ENCODE measurements at places on chromosomes 16 and 17.

- peak; percentile 46 for DNase-seq
Measured at GRCh38 chr16:6081320-6081976, 983.9 kb upstream of the EEF2KMT start.

DNA sequence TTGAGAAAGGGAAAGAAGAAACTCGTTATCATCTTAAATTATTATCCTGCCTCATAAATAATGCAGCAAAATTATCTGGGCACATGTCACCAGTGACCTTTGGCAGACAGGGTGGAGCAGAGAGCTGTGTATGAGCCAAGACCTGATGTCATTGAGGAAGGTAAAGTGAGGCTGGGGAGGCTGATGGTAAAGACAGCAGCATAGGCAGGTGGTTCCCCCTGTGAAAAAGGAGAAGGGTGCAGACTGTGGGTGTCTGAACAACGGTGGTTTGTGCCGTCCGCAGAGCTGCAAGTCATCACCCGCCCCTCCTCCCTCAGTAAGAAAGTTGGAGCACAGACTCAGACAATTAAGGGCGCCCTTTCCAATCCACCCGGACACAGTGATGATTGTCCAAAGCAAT lies 30.8 kb upstream of the METTL16 start:
- no peak for DNase-seq

DNA sequence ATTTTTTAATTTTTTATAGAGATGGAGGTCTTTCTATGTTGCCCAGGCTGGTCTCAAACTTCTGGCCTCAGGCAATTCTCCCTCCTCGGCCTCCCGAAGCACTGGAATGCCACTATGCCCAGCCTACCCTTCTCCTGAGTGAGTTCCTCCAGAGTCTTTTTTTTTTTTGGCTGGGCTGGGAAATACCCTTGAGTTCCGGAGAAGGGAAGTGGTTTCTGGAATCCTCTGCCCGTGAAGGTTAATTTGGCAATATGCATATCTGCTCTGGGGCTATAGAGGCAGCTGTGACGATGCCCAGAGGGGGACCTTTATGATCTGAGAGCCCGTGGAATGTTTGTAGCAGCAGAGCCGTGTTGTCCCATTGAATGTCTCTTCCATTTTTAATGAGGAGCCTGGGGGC lies 217.5 kb downstream of the RBFOX1 start:
- DNase-seq, result no peak

DNA sequence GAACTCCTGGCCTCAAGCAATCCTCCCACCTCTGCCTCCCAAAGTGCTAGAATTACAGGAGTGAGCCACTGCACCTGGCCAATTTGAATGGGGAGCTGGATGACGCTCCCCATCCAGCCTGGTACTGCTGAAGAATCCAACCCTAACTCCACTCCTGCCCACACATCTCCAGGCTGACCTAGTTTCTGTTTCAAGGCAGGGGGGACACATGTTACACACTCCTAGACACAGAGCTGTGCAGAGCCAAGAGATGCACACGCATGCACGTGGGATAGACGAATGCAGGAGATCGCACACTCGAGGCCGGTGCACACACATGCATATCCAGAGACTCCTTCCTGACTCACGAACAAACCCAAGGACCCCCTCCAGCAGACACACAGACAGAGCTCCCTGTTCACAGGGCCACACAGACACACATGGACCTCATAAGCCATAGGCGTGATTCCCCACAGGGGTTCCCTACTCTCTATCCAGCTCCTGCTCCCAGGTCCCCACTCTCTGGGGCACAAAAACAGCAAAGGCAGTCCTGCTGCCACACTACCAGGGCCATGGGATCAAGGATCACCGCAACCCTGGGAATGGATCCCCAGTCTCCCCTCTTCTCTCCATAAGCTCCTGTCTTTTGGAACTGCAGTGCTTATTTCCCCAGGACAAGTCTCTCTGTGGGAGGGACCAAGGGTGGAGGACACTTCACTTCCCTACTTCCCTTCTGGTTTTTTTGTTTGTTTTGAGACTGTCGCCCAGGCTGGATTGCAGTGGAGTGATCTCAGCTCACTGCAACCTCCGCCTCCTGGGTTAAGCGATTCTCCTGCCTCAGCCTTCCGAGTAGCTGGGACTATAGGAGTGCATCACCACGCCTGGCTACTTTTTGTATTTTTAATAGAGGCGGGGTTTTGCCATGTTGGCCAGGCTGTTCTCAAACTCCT lies 14.4 kb downstream of the EPOP start:
- DNase-seq, result no peak

DNA sequence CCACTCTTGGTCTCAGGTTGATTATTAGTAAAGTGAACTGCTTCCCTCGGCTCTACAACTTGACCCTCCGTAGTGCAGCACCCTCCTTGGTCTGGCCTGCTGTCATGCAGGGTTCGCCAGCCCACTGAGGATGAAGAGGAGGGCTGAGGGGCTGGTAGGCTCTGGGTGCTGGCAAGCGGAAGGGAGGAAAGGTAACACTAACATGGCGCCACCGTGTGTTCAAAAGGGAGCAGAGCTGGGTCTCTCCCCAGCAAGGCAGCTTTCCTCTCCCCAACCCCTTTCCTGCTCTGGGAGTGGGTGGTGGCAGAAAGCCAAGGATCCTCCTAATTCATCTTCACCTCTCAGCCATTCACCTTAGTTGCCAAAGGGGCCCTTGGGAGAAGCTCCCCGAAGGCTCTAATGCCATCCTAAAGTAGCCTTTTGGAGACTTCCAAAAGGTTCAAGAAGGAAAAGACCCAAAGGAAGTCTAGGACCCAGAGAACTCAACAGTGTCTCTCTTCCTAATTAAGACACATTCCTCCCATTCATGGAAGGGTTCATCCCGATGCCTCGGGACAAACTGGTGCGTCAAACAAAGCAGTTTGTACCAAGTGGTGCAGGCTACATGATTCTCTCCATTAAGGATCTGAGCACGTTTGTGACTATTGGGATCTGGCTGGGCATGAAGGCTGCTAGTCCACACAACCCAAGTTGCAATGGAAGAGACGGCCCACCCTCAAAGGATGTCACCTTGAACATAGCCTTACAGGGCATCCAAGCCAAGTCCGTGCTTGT lies 90.8 kb upstream of the TOB1 start:
- DNase-seq, result peak; percentile 83

- no peak for DNase-seq
Measured at GRCh38 chr16:14496047-14496770, 133.9 kb downstream of the PARN start.

DNA sequence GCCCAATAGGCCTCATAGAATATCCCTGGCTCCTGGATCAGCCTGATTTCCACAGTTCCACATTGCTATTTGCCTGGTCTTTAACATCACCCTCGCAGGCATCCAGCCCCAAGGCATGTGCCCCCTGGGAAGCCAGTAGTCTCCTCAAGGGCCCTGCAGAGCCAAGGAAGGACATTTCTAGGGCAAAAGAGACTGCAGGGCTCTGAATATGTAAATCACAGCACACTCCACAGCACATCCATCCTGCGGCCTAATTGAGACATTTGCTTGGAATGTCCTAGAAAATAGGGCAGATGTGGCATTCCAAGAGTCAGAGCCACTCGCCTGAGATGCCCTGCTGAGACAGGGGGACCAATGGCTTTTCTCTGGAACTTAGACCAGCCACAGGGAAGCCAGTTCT lies 11.4 kb upstream of the C16orf78 start:
- no peak for DNase-seq

DNA sequence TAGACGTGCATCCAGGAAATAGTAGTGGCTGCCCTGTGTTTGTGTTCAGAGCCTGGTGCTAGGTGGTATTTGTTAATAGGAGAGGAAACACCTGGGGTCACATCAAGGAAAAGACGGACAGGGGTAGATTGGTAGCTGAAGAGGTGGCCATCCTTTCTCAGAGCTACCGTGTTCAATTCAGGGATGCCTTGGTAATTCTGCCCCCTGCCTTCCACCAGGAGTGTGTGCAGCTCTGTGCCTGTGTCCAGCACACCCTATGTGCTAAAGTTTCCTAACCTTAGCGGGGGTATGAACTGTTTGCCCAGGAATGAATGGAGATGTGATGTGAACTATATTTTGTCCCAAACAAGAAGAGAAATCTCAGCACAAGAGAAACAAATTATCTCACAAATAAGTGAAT lies 174.1 kb upstream of the MPHOSPH6 start:
- peak; percentile 18 for DNase-seq

DNA sequence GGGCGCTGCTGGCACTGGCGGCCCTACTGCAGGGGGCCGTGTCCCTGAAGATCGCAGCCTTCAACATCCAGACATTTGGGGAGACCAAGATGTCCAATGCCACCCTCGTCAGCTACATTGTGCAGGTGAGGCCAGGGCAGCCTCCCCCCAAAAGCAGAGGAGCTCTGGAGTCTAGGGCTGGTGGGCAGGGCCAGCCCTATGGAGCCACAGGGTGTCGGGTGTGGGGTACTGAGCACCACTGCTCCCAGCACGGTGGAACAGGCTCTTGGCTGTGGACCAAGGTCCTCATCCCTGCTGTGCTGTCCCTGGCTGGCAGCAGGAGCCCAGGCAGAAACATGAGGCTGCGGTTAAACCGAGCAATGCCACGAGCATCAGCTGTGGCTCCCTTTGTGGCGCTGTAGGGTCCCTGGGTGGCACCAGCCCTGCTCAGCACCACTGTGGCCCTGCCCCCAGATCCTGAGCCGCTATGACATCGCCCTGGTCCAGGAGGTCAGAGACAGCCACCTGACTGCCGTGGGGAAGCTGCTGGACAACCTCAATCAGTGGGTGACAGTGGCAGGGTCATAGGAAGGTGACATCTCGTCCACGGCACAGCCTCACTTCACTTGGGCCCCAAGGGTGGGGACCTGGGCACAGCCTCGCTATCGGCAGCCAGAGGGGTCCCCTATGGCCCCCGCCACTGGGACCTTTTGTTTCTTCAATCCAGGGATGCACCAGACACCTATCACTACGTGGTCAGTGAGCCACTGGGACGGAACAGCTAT lies 1.1 kb downstream of the DNASE1 start:
- no peak for DNase-seq

GRCh38 chr17:56897646-56898424 lies 16.0 kb downstream of the TRIM25 start:
- no peak for DNase-seq

DNA sequence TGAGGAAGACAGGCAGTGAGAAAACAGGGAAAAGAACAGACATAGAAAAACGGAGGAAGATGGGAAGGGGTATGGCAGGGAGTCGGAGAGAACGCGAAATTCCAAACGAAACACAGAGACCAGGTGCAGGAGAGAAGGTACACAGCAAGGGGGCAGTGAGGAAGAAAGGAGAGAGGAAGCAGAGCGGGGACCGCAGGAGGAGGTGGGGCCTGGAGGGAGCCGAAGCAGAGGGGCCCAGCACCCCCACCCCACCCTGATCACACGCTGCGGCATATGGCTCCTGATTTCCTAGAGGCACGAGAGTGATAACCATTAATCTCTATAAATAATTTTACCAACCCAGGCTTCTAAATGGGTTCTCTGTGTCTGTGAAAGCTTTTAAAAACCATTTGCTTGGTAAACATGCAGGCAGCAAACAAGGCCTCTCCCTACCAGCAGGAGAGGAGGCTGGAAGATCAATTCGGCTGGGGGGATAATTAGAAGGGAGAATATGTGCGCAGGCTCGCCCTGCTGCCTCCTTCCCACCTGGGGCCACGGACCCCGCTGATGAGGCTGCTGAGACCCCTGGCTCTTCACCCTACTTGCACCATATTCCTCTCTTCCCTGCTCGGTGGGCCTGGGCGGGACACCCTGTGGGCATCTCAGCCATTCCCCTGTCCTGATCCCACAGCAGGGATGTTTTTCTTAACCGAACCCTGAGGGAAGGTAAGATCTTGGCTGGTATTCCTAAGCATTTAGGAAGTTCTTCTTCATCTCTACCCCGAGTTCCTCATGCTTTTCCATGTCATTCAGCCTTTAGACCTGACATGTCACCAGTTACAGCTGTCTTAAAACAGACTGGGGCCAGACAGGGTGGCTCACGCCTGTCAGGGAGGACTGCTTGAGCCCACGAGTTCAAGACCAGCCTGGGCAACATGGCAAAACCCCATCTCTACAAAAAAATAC lies 86.7 kb downstream of the TMEM132E start:
- no peak for DNase-seq

GRCh38 chr16:2713985-2714774 lies 5.8 kb downstream of the PRSS27 start:
- no peak for DNase-seq

- DNase-seq, result no peak
Measured at GRCh38 chr16:68179196-68179795, 56.6 kb downstream of the ESRP2 start.

- DNase-seq, result no peak
Measured at GRCh38 chr17:54255696-54256095, 433.0 kb downstream of the KIF2B start.

DNA sequence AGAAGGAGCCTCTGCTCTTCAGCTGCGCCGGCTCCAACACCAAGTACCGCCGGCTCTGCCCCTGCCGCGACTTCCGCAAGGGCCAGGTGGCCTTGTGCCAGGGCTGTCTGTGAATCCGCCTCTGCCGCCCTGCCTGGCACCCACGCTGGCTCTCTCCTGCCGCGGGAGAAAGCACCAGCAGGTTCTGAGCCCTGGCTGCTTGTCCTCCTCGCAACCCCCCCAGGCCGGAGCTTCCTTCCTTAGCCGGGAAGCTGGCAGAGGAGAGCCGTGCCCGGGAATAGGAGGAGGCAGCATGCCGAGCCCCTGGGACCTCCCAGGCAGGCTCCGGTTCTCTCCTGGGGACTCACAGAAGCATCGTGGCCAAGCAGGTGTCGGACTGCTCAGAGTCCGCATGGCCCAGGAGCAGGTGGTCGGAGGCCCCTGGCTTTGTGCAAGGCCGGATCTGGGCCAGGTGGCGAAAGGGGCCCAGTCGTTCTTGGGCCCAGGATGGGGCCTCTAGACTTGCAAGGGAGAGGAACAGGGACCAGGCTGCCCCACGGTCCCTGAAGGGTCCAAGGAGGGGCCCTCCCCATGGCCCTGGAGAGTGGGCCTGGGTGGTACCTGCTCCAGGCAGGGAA lies 80.6 kb downstream of the MGAT5B start:
- DNase-seq, result no peak

- DNase-seq, result no peak
Measured at GRCh38 chr17:30534938-30535921, 58.0 kb downstream of the GOSR1 start.

- no peak for DNase-seq
Measured at GRCh38 chr16:16067127-16067526, 117.7 kb downstream of the ABCC1 start.

- DNase-seq, result no peak
Measured at GRCh38 chr17:80337195-80337895, 76.7 kb downstream of the RNF213 start.

GRCh38 chr16:59060207-59060606 lies 326.1 kb upstream of the GOT2 start:
- DNase-seq, result no peak

- no peak for DNase-seq
Measured at GRCh38 chr17:49108318-49108717, 24.3 kb upstream of the B4GALNT2 start.

DNA sequence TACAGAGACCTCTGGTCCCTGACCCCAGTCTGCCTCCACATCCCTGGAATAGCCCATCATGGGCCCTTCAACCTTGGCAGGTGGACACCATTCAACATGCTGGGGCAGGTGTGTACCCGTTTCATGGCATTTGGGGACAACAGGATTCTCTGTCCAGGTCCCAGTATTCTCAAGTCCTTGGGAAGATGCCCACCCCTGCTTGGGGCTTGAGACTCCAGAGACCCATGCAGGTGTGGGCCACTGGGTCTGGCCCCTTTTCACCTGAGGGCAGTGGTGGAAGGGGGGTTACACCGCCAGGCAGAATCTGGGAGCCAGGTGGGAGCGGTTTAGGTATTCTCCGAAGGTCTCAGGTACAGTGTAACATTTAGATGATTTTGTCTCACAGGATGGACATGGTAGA lies 37.1 kb upstream of the KSR1 start:
- no peak for DNase-seq
